CD4-positive, alpha-beta T cell treated with Interleukin-2 at 100 ng/mL for 4 hours (primary cell): ENCODE measurements at places on chromosomes 7 and 10.
A peak's percentile ranks its signal among the peaks of the same experiment; 100 is the strongest.

DNA sequence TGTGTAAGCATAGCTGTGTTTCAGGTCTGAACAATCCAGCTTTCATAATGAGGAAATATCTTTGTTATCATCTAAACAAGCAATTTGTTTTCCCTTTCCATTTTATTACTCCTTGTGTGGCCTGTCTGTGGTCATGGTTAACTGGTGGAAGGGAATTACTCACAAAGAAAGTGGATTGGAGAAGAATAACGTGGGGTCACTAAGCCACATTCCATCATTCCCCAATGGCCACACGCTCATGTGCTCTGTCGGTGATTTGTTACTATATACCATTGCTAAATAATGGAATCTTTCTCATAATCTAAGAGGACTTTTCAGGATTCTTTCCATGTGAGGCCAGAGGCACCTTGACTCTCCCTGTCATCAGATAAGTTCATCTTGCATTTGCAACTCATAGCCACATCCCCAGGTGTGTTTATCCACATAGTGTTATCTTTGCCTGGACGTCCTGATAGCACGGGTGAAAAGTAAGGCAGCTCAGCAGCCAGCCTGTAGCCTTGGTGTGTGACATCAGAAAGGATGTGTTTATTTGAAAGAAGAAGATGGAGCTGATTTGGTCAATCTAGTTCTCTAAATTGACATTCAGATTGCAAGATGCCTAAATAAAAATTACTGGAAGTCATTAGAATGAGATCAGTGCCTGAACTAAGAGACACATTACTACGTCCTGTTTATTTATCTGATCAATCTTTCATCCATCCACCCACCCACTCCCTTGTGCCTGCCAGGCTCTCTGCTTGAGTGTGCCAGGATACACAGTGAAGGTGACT is 128.9 kb downstream of the CELF2 start:
- no peak for DNase-seq

DNA sequence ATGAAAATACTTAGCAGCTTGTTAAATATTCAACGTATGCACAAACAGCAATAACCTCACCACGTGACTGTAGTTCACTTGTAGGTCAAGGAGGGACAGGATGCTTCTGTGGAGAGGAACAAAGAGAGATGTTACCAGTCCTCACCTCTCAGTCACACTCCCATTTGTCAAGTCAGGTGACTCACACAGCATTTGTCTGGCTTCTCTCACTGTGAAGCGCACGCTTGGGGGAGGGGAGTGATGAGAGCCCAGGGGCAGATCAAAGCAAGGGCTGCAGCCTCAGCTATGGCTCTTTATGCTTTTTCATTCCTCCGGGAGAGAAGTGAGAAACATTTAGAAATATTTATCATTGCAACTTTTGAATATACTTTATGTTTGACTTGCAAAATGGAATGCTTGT is 2.9 kb upstream of the RBM20 start:
- DNase-seq = peak; percentile 32

DNA sequence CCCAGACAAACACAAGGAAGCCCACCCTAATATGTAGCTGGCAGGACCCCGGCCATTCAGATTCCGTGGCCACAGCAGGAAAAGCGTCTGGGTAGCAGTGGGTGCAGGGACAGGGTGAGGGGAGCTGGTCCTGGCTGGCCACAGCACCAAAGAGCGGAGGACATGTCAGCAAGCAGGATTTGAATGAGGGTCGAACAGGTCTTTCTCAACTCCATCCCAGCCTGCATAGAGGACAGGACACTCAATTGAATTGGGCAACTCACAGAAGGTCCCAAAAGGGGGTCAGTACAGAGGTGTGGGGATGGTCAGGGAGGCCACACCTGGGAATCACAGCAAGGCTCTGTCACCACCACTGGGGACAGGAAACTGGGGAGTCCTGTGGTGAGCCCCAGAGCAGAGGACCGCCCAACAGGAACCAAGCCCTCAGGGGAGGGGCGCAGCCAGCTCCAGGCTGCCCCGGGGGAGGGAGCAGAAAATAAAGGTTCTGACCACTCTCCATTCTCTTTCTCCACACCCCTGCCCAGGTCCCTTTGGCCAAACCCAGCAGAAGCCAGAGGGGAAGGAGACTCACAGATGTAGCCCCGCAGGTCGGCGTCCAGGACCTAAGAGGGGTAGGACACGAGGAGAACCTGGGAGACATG is 108.7 kb upstream of the PPP2R2D start:
- no peak for DNase-seq

GRCh38 chr7:156747718-156748117 is 107.1 kb downstream of the RNF32 start:
- no peak for DNase-seq

DNA sequence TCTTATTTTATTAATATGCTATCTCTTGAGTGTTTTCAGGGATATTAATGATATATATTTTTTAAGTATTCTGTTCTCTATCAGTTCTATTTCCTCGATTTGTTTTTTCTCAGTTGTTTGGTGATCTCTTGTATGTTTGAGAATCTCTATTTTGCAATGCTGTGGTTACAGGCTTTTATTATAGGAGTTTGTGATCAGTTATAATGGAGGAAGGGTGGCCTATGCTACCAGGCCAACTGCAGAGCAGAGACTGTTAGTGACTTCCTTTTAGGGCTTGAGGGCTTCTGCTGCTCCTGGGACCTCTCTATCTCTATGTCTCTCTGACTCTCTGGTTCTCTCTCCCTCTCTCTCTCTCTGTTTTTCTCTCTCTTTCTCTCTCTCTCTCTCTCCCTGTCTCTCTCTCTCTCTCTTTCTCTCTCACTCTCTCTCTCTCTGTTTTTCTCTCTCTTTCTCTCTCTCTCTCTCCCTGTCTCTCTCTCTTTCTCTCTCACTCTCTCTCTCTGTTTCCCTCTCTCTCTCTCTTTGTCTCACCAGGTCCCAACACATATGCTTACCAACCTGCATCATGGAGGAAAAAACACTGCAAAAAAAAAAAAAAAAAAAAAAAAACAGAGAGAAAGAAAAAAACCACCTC is 69.4 kb upstream of the CAV2 start:
- DNase-seq = no peak

GRCh38 chr7:139490130-139490529 is 6.7 kb upstream of the KLRG2 start:
- DNase-seq = no peak
